H54 (cell line): ENCODE measurements at places on chromosomes 12 and 14.

DNA sequence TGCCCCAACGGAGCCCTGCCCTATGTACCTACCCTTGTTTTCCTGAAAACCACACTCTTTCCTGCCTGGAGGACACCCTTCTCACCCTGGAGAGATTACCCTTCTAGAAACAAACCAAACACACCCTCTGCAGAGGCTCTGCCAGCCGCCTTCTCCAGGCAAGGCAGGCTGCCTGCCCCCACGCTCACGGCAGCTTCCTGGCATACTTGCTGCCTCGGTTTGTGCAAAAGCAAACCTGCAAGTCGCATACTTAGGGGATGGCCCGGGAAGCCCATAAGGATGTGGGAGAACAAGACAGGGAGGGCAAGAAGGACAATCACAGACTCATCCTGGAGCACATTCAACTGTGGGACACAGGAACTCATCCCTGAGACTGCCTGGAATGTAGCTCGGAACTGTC is 154.0 kb upstream of the DIO3 start:
- DNase-seq = no peak

DNA sequence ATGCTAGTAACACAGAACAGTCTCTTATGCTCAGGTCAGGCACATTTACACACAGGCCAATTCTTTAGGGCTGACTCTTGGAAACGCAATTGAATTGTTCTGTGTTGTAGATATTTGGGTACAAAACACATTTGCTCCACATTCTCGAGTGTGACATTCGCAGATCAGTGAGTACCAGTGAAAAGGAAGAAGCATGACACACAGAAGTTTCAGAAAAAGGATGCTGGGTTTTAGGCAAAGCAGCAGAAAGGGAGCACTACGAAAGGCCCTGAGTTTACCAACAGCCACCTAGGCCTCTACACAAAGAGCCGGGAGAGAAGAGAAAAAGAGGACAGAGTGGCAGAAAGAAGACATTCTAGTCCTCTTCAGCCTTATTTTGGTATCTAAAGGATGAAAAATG is 254.4 kb upstream of the BTG1 start:
- no peak for DNase-seq

- DNase-seq = no peak
Observed at GRCh38 chr12:60075091-60075490, 479.3 kb downstream of the SLC16A7 start.

GRCh38 chr14:77306416-77306815 is 14.3 kb downstream of the POMT2 start:
- DNase-seq = no peak

DNA sequence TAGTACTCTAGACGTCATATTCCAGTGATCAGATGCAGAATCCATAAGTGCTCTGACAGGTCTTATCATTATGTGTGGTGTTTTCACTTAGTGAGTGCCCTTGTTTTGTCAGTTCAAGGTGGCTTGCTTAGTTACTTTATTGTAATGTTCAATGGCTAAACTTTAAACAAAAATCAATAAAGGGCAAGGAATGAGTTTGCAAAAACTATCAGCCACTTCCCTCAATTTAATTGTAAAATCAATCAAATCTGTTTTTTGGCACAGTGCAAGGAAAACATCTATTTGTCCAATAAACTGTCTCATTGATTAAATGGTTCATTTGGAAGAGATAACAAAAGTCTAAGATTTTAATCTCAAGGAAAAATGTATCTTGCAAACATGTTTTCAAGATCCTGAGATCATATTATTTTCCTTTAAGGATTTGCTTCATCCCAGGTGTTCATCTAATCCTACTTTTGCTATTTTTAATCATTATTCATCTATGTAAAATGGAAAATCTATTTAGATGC is 59.6 kb upstream of the EEA1 start:
- DNase-seq = no peak

DNA sequence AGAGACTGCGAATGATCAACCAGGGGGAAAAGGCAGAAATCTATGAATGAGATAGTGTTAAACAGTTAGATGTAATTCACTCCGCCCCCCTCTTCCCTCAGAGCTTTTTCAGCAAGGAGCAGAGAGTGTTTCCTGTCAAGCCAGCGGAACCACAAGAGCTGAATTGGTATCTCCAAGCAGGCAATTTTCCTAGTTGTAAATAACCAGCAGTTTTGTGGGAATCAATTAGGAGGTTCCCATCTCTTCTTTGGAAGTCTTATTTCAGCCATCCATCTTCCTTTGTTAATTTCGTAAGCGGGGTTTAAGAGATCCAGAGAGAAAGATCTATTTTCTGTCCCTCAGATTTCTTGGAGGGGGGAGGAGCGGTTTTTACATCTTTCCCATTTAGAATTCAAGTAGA is 178.0 kb downstream of the FOXN3 start:
- DNase-seq = no peak

DNA sequence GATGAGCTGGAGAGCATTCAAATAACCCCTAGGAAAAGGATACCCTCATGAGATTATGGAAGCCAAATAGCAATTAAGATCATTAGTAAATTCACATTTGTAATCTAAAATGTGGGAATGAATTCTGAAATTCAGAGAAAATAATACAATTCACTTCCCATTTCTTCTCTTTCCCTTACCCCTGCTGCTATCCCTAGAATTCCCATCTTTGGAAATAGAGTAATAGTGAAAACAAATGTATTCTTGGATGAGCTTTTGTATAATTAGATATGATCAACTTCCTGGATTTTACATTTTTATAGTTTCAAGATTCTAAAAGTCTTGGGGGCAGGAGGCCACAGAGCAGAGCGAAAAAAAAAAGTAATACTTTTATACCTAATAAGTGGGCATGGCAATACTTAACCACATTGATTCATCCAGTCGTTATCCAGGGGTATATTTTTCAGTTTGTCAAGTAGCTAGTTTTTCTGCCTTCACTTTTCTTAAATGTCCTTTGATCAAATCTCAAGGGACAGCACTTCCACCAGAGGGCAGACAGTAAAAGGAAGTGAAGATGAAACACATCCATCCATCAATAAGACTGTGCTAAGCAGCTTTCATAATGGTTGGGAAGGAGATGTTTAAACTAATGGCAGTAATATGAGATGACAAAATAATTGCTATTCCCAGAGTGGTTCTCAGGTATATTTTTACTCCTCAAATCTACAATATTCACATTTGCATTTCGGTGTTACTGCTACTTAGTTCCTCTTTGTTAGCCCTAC is 401.3 kb downstream of the DIO2 start:
- no peak for DNase-seq

- no peak for DNase-seq
Observed at GRCh38 chr12:104506676-104507401, 50.1 kb downstream of the CHST11 start.

DNA sequence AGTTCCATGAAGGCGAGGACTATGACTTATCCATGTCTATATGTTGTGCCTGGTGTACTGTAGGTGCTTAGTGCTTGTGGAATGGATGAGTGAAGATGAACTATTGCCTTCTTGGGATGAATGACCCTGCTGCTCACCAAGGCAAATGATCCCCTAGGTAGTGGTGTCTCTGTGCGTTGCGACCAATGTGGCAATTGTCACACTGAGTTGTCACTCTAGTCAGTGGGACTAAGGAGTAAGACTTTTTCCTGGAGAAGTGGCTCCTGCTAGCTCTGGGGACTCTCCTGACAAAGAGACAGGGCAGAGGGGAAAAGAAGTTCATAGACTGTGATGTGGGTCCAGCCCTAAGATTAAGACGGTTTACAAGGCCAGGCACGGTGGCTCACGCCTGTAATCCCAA is 3.4 kb upstream of the ACVR1B start:
- DNase-seq = no peak

- no peak for DNase-seq
Observed at GRCh38 chr12:13079440-13079906, 24.0 kb downstream of the GSG1 start.

DNA sequence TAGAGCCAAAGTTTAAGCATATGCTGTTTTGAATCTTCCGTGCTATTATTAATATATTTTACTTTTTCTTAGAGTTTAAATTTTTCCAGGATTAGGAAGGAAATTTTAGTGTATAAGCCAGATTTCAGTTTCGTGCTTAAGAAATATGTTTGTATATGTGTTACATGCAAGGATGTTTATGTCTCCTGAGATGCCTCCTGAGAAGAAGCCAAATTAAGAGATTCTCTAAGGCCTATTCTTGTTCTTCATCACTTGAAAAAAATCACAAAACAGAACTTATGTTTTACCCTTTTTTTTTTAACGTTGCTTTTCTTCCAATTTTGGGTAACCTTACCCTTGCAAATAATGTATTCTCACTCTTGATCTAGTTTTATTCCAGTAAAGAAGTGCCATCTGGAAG is 412.7 kb downstream of the TMTC2 start:
- no peak for DNase-seq

DNA sequence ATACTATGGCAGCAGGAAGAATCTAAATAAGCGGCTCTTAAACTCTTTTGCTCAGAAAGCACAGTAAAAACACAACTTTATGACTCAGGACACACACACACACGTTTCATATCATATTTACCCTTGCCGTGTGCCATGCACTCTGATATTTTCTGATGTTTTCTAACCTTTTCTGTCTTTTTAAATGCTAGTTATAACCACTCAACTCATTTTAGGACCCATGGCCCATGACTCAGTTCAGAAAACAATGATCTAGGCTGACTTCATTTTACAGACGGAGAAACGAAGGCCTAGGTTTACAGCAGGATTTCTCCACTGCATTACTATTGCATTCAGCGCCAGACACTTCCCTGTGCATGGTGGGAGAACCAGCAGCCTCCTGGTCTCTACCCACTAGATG is 9.1 kb downstream of the VWF start:
- no peak for DNase-seq

- DNase-seq = no peak
Observed at GRCh38 chr12:5437589-5437988, 5.7 kb downstream of the NTF3 start.

DNA sequence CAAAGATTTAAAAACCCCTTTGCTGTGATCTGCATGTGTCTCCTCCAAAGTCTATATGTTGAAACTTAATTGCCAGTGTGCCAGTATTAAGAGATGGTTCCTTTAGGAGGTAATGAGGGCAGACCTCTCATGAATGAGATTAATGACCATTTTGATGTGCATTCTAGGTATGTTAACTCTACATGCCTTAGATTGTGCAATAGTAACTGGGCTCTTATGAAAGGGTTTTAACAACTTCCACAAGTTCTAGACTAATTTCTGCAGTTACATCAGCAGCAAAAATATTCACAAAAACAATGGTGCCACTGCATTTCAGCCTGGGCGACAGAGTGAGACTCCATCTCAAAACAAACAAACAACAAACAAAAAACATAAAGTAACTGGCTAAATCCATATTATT is 3.8 kb upstream of the TAS2R10 start:
- DNase-seq = no peak

DNA sequence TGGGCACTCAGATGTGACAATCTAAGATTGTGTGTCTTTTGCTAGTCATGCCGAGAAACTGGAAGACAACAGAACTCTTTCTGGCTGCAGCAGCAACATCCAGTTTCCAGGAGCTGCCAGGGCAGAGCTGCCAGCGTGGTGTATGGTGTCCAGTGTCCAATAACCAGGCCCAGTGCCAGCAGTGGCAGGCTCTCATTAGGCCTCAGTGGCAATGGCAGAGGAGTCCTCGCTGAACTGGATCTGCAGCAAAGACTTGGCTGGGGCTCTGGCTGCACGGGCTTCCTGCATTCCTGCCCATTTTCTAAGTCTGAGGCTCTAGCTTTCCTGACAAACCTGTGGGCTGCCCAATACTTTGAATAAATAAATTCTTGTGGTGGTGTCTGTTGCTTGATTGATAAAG is 26.2 kb upstream of the PPM1A start:
- DNase-seq = no peak

DNA sequence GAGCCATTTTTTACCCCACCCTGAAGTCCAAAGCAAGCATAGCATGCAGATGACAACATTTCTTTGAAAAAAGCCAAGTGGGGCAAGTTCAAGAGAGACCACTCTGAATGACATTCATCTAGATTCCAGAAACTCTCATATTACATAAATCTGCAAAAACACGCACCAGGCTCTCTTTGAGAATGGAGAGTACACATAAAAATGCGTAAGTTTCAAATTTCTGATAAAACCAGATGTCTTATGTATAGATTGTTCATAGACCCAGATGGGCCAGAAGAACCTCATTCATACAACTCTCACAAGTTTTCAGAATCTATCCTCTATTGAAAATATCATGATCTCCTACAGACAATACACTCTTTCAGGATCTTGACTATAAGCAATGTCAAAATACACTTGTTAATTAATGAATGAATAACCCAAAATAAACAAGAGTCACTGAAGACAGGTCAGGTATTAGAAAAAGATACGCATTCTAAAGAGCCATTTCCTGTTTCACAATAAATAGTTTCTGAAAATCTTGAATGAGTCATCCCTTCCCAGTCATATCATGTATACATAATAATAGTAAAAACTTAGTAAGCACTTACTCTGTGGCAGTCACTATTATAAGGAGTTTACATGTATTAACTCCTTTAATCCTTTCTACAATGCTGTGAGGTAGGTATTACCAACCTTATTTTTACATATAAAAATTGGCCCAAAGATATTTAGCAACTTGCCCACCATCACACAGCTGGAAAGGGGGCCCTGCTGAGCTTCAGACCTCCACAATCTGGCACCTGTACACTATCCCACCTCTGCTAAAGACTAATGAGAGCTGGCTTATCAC is 72.0 kb downstream of the PPP2R5E start:
- DNase-seq = peak; percentile 24

DNA sequence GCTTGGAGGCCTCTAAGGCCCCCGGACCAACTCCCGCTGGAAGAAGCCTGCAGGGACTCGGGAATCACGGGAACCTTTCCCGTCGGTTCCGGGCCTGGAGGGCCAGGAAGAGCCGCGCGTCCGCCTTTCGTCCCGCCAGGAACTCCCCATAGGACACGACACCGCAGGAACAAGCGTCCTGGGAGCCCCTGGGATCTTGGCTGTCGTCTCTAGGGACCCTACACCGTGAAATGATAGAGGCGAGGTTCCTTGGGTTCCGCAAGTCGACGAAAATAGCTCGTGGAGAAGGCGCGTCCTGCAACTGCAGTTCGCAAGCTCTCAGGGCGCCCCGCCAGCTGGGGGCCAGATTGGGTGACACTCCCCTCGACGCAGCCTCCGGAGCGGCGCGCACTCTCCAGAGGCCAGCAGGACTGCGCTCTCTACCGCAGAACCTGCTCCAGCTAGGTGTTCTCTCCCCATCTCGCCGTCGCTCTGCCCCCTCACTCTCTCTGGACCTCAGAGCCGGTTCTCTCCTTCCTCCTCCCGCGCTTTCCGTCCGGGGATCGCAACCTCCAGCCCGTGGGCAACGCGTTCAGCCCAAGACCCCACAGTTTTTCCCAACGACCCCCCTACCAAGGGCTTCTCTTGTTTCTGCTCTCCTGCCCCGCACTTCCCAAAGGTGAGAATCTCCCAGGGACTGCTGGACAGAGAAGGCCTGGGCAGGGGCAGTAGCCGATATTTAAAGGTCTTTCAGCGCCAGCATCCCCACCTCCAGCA is 776 bp downstream of the BMP4 start:
- DNase-seq = no peak

- DNase-seq = no peak
Observed at GRCh38 chr12:62522984-62523383, 56.4 kb downstream of the MON2 start.

DNA sequence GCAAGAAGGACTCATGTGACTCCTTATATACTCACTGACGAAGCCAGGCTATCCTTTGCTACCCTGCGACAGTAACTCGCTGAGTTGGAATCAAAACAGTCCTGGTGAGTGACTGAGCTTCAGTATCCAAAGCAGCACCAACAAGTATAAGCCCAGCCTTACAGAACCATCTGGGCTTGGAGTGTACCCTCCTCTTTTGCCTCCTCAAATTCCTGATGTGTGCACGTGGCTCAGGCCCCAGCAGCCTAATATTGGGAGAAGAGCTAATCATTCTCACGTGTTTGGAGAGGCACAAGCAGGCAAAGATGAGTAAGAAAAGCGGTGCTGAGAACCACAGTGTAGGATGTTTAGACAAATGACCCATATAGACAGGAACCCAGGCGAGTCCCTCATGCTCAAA is 34.4 kb downstream of the PPTC7 start:
- DNase-seq = no peak
